ENCODE measurements at places on chromosomes 3 and 15. TPM values are rescaled to one million over a fixed set of nuclear protein-coding genes. Genes with fewer than 3 reads are reported as not detected.

- DNase-seq: no peak
- H3K4me1 ChIP-seq: peaks cover 57% of the 10 kb centered on the region
- H3K27ac ChIP-seq: no peak overlapping the region
- no peaks in the 10 kb centered on the region for H3K36me3 ChIP-seq
These were observed 486.3 kb upstream of the PROK2 start for GRCh38 chr3:72271216-72271615.

- no peaks in the 10 kb centered on the region for H3K36me3 ChIP-seq
- H3K27ac ChIP-seq: no peak overlapping the region
- H3K4me3 ChIP-seq: no peak overlapping the region
- no peak for DNase-seq
- H3K27me3 ChIP-seq: no peaks in the 10 kb centered on the region
These were observed 4.5 kb upstream of the C15orf39 start for GRCh38 chr15:75197062-75197630.

DNA sequence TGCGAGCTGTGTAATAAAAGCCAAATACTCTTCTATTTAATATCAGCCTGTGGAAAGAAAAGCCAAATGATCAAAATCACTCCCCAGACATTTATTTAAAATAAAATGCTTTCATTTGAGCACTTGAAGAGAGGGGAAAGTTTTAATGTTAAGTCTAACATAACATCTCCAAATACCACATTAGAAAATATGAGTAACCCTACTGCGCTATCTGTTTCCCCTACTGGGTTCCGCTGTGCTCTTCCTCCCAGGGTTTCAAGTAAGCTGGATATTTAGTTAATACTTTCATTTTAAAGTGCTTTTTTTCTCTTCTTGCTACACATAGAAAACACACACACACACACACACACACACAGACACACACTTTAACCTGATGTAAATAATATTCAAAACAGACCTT lies 6.7 kb upstream of the VGLL4 start:
- H3K27me3 ChIP-seq: no peaks in the 10 kb centered on the region
- no peak for DNase-seq
- H3K36me3 ChIP-seq: no peaks in the 10 kb centered on the region
- H3K4me1 ChIP-seq: no peaks in the 10 kb centered on the region
- no peak overlapping the region for H3K27ac ChIP-seq

- H3K4me1 ChIP-seq: peaks cover 14% of the 10 kb centered on the region
- no peak for DNase-seq
- H3K36me3 ChIP-seq: no peaks in the 10 kb centered on the region
- no peak overlapping the region for H3K27ac ChIP-seq
These were observed 52.3 kb upstream of the CGNL1 start for GRCh38 chr15:57323806-57324589.

UROC1 gene
- not detected for total RNA-seq

DNA sequence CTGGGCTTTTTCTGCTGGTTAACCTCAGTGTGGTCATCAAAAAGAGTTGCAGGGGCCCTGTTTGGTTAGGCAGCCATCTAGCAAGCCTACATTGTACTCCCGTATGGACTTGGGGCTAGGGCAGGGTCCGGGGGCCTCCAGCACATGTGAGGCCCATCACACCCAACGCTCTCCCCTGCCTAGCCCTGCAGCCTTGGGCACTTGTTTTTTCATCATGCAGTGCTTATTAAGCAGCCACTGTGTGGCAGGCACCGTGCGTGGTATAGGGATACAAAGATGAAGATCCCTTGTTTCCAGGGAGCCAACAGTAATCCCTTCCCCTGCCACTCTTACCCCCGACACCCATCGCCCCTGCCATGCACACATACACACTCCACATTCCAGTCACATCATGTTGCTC lies 14.2 kb downstream of the MRAS start:
- DNase-seq: no peak
- no peaks in the 10 kb centered on the region for H3K27me3 ChIP-seq
- peaks cover 18% of the 10 kb centered on the region for H3K4me1 ChIP-seq
- H3K27ac ChIP-seq: no peak overlapping the region

DNA sequence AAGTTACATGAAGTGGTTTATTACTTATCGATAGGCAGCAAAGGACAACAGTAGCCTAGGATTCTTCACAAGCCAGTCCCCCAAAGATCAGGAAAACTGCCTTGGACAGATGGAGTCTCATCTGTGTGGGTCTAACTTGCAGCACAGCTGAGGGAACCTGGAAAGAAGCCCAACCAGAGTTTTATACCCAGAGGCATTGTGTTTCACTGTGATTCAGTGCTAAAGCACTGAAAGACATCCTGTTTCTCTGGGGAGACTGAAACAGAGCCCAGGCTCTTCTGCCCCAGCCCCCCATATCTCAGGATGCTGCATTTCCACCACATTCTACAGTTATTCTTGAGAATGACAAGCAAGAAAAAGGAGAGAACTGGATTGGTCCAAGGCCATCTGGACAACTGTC lies 48.2 kb upstream of the PYDC2 start:
- no peaks in the 10 kb centered on the region for H3K4me1 ChIP-seq
- H3K27ac ChIP-seq: no peak overlapping the region
- DNase-seq: no peak
- no peak overlapping the region for H3K4me3 ChIP-seq
- H3K27me3 ChIP-seq: no peaks in the 10 kb centered on the region
- no peaks in the 10 kb centered on the region for H3K36me3 ChIP-seq

DNA sequence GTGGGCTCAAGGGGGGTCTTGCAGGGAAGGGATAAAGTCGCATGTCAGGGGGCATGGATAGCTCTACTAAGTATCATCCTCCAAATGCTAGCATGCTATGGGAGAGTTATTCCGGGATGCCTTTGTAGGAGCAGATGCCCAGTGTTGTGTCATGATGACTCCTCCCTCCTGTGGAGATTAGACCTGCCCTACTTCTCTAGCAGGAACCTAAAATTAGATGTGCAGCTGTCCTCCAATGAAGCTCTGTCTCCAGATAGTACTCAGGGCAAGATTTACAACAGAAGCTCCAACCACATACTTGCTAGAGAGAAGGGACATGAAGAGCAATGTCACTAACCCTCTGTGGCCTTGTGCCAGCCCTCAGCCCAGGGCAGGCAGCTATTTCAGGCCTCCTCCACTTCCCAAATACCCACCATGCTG lies 82.5 kb downstream of the AGBL1 start:
- no peak for DNase-seq
- H3K36me3 ChIP-seq: no peaks in the 10 kb centered on the region
- no peak overlapping the region for H3K27ac ChIP-seq
- H3K27me3 ChIP-seq: no peaks in the 10 kb centered on the region
- H3K4me1 ChIP-seq: no peaks in the 10 kb centered on the region
- no peak overlapping the region for H3K4me3 ChIP-seq

INKA1 gene
- 30.9 TPM for total RNA-seq

DNA sequence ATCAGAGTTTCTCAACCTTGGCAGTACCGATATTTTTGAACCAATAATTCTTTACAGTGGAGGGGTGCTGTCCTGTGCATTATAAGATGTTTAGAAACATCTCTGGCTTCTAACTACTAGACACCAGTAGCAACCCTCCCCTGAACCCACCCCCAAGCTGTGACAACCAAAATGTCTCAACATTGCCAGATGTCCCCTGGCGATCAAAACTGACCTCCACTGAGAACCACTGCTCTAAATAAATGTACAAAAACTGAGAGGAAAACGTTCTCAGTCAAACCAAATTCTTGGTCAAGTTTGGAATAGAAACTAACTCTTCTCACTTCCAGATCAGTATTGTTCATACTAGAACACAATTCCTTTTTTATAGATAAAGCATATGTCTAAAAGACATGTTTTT lies 58.5 kb downstream of the GPR160 start:
- no peaks in the 10 kb centered on the region for H3K4me1 ChIP-seq
- no peaks in the 10 kb centered on the region for H3K27me3 ChIP-seq
- no peak overlapping the region for H3K27ac ChIP-seq
- no peak for DNase-seq

PTX3 gene
- total RNA-seq: 1.2 TPM

GRCh38 chr3:2771193-2771592 lies 339.0 kb downstream of the IL5RA start:
- no peaks in the 10 kb centered on the region for H3K36me3 ChIP-seq
- no peak overlapping the region for H3K27ac ChIP-seq
- no peak for DNase-seq
- no peaks in the 10 kb centered on the region for H3K4me1 ChIP-seq

DNA sequence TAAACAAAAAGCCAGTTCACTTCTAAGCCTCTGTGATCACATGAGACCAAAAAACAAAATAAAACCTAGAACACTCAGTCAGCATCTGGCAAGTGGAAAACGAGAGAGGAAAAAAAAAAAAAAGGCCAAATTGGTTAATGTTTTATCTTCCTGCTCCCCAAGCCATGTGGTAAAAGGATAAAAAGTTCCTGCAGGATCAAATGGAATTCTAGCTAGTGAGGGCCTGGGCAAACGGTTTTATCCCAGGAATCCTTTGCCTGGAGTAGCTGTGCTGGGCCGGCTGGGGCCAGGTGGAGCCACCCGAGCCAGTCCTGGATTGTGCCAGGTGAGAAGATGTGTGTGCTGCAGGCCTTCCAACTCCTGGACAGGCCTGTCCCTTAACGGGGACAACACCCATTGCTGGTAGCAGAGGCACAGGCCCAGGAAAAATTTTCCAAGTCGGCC lies 13.2 kb downstream of the SMAD6 start:
- DNase-seq: no peak
- no peaks in the 10 kb centered on the region for H3K36me3 ChIP-seq
- H3K27ac ChIP-seq: no peak overlapping the region
- no peak overlapping the region for H3K4me3 ChIP-seq

DNA sequence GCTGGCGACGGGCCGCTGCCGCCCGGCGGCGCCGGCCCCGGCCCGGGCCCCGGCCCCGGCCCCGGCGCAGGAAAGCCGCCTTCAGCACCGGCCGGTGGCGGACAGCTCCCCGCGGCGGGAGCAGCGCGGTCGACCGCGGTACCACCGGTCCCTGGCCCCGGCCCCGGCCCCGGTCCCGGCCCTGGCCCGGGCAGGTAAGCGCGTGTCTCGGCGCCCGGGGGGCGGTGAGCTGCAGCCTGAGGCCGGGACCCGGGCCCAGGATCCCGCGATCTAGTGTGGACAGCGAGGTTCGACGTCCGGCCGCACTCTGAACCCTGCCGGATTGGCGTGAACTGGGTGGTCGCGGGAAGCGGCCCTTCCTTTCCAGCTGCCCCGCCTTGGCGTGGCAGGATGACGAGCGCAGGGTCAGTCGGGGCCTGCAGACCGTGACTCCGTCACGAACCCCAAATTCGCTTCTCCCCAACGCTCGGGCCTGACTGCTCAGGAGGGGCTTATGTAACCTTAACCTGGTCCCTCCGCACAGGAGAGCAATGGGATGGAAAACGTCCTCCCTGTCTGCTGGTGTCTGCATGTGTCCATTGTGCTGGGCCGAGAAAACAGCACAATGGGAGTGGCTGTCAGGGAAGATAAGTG lies 472 bp downstream of the BSN start:
- H3K4me3 ChIP-seq: peak overlapping the region; percentile 70
- H3K27ac ChIP-seq: no peak overlapping the region
- no peaks in the 10 kb centered on the region for H3K27me3 ChIP-seq
- H3K4me1 ChIP-seq: peaks cover 17% of the 10 kb centered on the region

DNA sequence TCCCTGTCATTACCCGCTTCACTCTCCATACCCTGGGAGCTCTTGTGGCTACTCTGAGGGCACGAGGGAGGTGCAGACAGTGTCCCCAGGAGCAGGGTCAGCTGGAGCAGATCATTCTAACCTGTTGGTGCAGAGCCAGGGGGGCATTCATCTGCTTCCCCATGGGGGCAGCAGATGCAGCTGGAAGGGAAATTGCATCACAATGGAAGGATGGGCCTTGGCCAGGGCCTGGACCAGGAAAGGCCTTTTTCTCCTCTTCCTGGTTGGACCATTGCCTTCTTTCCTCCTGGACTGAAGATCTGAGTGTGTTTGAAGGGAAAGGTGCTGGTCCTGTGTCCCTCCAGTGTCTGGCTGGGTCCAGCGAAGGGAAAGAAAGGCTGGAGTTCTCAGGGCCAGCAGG lies 55.7 kb downstream of the EPHB1 start:
- no peaks in the 10 kb centered on the region for H3K27me3 ChIP-seq
- H3K27ac ChIP-seq: no peak overlapping the region
- peaks cover 2% of the 10 kb centered on the region for H3K4me1 ChIP-seq
- DNase-seq: peak; percentile 63
- H3K4me3 ChIP-seq: no peak overlapping the region

DNA sequence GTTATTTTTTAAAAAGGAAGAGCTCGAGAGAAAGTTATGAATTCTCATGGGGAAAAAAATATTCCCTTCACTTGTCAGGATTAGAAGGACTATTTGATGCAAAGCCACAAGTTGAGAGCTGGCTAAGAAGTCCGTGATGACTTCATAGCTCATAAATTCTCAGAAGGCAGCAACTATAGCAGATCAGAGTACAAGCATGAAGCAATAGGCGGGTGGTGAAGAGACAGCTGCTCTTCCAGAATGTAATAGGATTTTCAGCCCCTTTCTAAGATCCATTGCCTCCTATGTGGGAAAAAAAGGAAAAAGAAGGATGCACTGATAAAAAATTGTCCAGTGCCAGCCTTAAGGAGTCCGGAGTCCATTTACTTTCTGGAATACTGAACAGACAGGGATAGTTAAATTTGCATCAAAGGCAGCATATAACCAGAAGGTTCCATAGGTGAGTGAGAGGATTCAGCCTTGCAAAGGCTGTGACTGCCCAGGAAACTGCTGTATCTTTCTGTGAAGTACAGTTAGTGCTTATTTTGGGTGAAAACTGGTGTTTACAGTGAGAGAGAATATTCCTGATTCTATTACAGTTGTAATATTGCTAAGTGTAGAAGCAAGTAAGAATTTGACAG lies 929.5 kb upstream of the ALCAM start:
- H3K27me3 ChIP-seq: no peaks in the 10 kb centered on the region
- no peak overlapping the region for H3K4me3 ChIP-seq
- H3K36me3 ChIP-seq: no peaks in the 10 kb centered on the region
- no peak overlapping the region for H3K27ac ChIP-seq
- H3K4me1 ChIP-seq: peaks cover 12% of the 10 kb centered on the region
- no peak for DNase-seq

GRCh38 chr15:84812842-84813241 lies 4.3 kb upstream of the ALPK3 start:
- H3K27me3 ChIP-seq: no peaks in the 10 kb centered on the region
- no peaks in the 10 kb centered on the region for H3K36me3 ChIP-seq
- H3K4me1 ChIP-seq: peaks cover 9% of the 10 kb centered on the region
- DNase-seq: no peak
- no peak overlapping the region for H3K4me3 ChIP-seq

- peaks cover 44% of the 10 kb centered on the region for H3K4me1 ChIP-seq
- no peaks in the 10 kb centered on the region for H3K27me3 ChIP-seq
- DNase-seq: no peak
- H3K36me3 ChIP-seq: no peaks in the 10 kb centered on the region
- H3K4me3 ChIP-seq: no peak overlapping the region
- peak overlapping the region; percentile 80 for H3K27ac ChIP-seq
These were observed 164.5 kb downstream of the VGLL4 start for GRCh38 chr3:11479221-11479620.

- H3K27me3 ChIP-seq: no peaks in the 10 kb centered on the region
- no peak for DNase-seq
These were observed 354.6 kb upstream of the ROPN1 start for GRCh38 chr3:124346487-124346886.

- no peak overlapping the region for H3K4me3 ChIP-seq
- no peak for DNase-seq
- no peaks in the 10 kb centered on the region for H3K27me3 ChIP-seq
- no peak overlapping the region for H3K27ac ChIP-seq
- H3K36me3 ChIP-seq: no peaks in the 10 kb centered on the region
- no peaks in the 10 kb centered on the region for H3K4me1 ChIP-seq
These were observed 312.8 kb upstream of the TLE3 start for GRCh38 chr15:70410371-70410985.
